ENCODE measurements at places on chromosomes 12 and 14.
A peak's percentile ranks its signal among the peaks of the same experiment; 100 is the strongest.

GRCh38 chr14:75279153-75279762, 630 bp downstream of the FOS start:
- peak; percentile 56 for DNase-seq

DNA sequence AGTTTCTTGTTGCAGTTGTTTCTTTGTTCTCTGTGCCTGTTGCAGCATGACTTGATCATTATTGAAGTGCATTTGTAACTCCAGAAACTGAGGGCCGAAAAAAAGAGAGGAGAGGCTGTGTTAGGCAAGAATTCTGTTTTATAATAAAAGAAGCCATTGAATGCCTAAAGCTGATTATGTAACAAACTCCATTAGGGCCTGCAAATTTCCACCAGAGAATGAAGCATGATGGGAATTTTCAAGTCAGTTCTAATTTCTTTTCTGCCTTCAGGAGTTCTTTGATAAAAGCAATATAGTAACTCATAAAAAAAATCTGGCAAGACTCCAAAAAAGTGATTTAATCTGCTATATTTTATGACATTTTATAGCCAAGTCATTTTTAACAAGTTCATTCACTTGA, 156.7 kb upstream of the RASSF8 start:
- DNase-seq, result no peak

- no peak for DNase-seq
Observed at GRCh38 chr12:100187857-100188519, 12.6 kb upstream of the ACTR6 start.

DNA sequence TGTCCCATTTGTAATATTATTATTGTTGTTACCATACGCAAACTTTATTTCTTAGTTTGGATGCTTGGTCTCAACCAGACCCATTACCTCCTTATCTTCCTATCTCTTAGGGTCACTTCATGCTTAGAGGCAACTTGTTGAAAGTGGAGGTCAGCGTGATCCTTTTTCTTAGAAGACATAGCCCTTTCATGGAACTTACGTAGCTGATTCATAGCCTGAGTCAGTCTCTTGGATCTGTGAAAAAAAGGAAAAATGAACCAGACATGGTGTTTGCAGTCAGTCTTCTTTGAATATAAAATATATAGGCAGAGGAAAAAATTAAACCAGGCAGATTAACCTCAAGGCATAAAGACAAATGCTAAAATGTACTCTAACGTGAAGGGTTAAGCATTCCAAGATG, 613.7 kb downstream of the DIO2 start:
- DNase-seq, result no peak

DNA sequence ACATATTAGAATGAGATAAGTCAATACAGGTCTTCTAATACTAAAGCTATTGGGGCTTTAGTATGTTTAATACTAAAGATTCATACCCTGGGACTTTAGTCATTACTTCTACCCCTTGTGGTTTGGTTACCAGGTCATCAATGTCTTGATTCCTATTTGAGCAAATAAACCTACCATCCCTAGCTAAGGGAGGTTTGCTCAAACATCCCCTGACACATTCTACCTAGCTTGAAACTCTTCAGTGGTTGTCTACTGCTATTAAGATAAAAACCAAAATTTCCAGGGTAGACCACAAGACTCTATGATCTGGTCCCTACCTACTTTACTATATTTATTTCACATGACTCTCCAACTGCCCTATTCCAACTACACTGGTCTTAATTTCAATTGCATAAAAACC, 7.3 kb upstream of the C2CD5 start:
- no peak for DNase-seq

DNA sequence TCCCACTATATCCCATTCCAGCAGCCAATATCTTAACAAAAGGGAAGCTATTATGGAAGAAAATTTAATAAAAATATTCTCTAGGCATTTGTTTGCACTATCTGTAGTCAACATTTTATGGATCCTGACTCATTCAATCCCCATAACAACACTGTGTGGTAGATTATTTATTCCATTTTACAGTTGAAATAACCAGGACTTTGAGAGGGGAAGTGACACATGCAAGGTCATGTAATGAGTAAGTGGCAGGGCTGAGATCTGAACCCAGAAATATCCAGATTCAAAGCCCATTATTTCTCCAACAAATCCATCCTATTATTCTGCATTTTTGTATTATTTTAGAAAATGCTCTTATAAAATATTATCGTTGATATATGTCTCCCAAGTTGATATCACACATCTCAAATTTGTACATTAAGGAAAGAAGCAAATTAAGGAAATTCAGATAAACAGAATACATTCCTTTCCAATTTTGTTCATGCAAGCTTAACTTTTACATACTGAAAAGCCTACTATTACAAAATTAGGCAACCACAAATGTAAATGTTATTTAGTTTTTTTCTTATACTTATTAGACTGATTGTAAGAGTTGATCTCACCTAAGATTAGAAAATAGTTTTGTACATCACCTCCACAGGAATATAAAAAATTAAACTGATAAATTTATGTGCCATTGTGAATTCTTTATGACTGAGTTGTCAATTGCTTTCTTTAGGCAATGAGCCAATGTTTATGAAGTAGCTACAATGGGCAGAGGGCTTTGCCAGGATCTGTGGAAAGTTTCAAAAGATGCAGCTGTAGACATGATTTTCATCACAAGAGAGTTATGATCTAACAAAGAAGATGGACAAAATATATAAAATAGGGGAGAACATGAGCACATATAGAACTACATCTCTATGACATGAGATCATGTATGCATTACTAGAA, 55.1 kb upstream of the E2F7 start:
- DNase-seq, result no peak

GRCh38 chr14:73428353-73428824, 30.0 kb downstream of the NUMB start:
- DNase-seq, result no peak

GRCh38 chr12:111359914-111360276, 9.0 kb downstream of the PHETA1 start:
- DNase-seq, result no peak

DNA sequence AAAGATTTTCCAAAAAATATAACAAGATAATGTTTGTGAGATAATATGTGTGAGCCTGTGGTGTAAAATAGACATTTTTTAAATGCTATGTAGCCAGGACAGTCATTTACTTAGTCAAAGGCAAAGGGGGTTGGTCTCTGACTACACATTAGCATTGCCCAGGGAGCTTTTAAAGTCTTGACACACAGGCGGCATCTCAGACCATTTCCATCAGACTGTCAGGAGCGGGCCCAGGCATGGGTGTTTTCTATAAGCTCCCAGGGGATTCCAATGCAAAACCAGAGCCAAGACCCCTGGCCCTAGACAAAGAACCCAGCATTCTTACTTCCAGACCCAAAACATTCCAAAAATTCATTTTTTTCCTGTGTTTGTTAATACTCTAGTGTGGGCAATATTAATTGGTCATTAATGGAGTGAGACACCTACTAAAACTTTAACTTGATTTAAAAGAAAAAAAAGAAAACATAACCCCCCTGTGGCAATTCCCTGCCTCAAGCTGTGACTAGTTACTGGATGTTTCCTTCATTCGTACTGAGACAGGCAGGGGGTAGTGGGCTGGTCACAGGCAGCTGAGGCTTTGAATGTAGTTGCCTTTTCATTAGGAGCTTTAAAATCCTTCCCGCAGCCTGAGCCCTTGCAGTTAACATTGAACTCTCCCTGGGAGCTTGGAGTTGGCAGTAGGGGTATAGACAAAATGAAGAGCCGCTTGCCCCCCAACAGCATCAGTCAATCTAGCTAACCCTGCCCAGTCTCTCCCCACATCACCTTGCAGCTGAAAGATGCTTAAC, 103.7 kb downstream of the CMKLR1 start:
- no peak for DNase-seq

GRCh38 chr14:42513837-42514236, 907.2 kb downstream of the LRFN5 start:
- DNase-seq, result no peak

DNA sequence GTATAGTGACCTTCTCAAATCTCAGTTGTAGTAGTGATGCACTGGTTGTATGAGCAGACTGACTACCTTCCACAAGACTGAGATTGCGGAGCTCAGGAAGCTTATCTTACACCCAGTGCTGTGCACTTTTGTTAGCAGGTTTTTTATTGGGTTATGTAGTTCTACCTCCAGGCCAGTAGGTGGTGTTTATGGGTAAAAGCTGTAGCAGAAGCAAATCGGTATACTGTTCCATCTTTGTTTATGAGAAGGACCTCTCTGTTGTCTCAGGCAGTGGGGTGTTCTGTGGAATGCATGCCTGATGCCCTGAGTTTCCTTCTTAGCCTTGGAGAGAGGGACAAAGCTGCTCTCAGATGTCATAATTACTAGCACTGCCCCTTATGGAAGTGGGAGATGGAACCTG, 217.8 kb downstream of the LRFN5 start:
- no peak for DNase-seq

DNA sequence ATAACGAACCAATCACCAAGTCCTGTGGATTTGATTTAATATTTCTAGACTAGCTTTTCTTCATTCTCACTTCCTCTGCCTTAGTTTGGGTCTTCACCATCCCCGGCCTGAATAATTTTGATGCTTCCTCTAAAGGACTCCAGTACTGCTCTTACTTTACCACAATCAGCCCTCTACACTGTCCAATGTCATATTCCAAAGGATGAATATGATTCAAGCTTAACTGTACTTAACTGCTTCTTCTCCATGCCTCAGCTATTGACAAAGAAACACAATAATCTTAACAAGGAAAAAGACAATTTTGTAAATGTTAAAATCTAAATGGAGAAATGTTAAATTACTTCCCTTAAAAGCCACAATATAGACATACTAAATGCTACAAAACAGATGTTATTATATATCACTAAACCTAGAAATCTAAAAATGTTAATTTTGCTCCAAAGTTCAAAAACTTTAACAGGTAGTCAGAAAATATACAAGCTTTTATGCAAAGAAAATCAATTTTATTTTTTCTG, 70.2 kb downstream of the STXBP6 start:
- no peak for DNase-seq

DNA sequence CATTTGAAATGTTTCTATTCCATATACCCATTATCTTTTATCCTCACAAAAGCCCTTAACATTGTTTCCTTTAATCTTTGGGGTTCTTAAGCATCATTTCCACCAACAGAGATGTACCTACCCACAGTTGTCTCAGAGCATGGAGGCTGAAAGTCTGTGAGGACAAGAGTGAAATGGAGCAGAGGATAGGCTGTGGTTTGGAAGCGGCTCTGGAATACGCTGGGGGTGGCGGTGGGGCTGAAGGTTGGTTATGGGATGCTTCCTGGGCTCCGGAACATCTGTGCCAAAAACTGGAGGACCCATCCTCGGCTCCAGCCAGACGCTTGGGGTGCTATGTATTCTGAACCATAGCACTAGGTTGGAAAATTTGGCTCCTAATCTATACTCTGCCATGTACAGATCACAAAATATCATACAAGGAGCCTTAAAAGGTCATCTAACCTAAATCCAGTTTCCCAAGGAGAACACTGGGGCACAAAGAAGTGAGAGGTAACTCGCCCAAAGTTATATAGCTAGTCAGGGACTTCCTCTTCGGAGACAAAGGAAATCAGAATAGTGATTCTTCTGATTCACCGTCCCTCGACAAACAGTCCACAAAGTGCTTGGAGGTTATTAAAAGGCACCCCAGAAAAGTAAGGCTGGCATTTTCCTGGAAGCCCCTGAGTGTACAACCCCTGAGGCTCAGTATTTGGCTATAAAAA, 2.5 kb downstream of the PPP1R3E start:
- DNase-seq, result no peak

DNA sequence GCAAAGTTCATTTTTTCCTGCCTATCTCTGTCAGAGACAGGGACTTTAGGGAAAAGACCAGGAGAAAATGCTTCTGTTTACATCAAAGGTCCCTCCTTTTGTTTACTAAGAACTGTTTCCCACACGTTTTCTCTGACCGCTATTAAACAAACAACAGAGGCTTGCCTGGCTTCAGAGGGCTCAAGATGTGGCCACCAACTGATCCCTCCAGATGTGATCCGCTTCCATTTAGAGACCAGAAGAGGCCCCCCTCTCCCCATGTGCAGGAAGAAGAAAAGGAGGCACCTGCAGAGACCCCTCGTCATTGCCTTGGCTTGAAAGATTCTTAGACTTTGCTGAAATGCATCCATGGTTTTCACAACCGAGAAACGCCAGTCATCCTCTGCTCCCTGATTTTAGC, 217.9 kb upstream of the PWP1 start:
- DNase-seq, result no peak

- peak; percentile 42 for DNase-seq
Observed at GRCh38 chr14:75514673-75515628, 7.3 kb upstream of the BATF start.

DNA sequence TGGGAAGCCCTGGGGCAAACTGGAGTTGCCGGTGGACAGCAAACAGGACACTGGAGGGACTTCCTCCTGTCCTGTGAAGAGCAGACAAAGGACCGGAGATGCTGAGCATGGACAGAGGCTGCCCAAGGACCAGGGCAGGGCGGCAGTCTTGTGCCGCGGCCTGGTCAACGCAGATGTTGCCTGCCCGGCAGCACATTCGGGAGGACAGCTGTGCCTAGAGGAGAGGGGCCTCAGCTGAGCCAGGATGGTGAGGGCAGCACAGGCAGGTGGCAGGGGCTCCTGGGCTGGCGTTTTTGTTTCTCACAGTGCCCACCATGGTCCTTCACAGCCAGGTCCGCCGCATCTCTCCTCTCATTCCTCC, 13.3 kb downstream of the ANKRD9 start:
- DNase-seq, result no peak

DNA sequence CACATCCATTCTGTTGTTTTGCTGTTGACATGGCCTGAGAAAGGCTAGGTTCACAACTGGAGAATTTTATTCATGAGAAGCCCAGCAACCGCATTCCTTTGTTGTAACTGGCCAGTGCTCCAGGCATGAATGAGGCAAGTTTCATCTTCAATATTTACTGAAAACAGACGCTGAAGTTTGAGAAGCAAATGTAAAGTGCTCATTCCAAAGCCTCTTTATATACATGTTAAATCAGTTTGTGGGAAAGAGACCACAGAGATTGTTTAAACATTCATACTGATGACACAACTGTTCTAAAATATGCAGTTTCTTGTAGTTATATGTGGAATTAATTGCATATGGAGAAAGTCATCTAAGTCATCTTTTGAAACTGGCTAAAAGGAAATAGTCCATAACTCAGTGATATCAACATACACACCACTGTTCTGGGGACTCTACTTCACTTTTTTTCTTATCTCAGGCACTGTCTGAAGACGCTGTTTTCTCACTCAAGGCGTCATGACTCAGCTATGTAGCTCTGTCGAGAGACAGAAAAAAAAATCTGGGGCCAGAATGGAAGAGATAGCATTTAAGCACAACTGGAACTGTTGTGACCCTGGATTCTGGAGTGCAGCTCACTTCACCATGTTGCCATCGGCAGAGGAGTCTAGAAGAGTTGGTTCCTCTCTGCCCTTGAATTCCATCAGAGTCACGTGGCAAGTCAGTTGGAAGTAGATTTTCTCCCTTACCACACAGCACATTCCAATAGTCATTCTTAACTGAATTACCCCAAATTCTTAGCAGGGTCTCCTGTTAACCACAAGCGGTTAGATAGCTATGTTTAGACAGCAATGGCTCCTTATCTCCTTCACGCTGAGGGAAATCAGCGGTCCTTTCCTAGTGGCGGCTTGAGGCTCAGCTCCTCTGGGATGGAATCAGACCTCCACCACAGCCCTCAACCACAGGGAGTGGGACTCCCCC, 258.4 kb upstream of the HMGA2 start:
- no peak for DNase-seq

All from stimulated activated CD4-positive, alpha-beta T cell treated with anti-CD3 and anti-CD28 coated beads, Interleukin-4, amount 100 ng/mL, for 1 hour (primary cell).